ENCODE measurements at places on chromosomes 4 and X.

GRCh38 chr4:174427571-174428140 is 94.6 kb downstream of the HPGD start:
- no peak overlapping the region for H3K27ac ChIP-seq
- H3K36me3 ChIP-seq: no peaks in the 10 kb centered on the region
- no peak overlapping the region for H3K4me3 ChIP-seq
- DNase-seq: no peak

DNA sequence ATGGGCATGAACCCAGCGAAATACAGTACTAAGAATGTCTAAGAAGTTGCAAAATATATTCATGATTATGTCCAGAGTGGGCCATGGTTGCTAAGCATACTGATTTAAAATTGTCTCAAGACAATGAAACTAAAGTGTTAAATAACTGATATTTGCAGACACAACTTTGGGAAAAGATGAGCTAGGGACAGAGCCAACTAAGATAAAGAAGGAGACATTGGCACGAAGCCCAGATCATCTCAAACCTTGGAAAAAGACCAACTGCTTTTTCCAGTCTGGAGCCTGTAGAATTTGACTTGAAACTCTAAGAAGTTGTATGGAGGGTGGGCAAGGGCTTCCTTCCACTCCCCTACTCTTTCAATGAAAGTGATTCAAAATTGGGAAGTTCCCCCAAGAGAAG is 108.5 kb upstream of the GLRA2 start:
- no peak overlapping the region for H3K4me3 ChIP-seq
- no peaks in the 10 kb centered on the region for H3K36me3 ChIP-seq
- H3K4me1 ChIP-seq: no peaks in the 10 kb centered on the region
- no peak overlapping the region for H3K27ac ChIP-seq
- no peaks in the 10 kb centered on the region for H3K27me3 ChIP-seq

DNA sequence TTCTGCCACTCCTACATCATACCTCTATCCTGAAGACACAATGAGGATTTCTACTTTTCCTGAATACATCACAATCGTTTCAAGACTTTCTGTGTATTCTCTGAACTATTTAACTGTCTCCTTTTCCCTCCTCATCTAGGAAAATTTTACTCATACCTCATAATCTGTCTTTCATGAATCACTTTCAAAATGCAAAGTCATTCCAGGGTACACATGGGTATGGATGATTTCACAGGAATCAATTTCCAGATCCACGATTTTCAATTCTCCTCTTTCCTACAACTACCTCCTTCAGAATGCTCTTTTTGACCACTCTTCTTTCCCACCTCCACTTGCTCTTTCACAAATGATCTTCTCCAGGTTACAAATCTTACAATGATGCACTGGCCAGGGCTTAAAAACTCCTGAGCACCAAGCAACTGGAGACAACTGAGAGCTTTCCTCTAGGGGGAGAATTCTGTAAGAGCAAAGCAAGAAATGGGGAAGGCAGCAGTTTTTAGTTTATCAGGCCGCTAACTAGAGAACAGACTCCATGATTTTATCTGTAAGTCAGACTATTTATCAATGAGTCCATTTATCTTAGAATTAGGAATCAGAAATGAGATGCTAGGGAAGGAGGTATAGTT is 116.4 kb downstream of the PPP3CA start:
- no peaks in the 10 kb centered on the region for H3K36me3 ChIP-seq
- H3K4me1 ChIP-seq: peaks cover 44% of the 10 kb centered on the region
- no peaks in the 10 kb centered on the region for H3K27me3 ChIP-seq
- H3K4me3 ChIP-seq: no peak overlapping the region

DNA sequence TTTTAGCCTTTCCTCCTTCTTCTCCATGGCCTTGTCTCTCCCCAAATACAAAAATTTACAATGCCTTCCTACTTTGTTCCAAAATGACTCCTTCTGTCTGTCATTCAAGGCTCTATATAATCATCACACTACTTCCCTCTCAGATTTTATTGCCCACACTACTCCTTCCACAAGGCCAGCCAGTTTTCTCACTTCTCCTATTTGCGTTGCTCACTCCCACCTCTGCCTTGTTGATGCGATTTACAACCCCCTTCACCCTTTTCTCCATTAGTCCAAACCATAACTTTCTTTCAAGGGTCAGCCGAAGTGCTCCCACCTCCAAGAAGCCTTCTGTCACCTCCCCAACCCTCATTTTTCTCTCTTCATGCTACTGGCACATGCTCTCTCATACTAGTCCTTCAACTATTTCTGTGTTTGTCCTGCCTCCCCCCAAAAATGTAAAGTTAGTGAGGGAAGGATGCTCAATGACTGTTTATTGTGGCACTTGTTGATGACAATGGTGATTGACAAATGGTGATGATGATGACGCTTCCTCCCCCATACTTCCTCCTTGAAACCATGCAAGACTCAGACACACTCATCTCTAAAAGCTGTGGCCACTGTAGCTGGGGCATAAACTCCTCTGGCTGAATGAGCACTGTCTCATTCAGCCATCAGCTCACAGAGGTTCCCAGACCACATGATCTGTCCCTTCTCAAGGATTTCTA is 2.7 kb upstream of the XKRX start:
- H3K27ac ChIP-seq: no peak overlapping the region
- no peak for DNase-seq
- no peak overlapping the region for H3K4me3 ChIP-seq
- no peaks in the 10 kb centered on the region for H3K27me3 ChIP-seq

DNA sequence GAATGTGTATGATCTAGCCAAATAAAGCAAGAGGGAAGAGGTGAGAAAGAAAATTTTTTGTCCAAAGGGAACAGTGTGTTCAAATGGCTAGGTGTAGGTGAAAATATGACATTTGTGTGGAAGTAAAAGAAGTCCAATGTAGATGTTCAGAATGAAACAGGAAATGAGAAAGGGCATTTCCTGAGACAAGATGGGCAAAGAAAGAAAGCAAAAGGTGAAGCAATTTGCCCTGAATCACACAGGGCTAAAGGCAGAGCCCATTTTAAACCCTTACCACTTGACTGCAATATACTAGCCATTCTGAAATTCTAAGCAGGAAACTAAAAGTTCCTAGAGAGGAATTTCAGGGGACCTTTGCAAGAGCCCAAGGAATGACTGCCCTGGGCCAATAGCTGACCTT is 36.0 kb downstream of the CLOCK start:
- no peaks in the 10 kb centered on the region for H3K27me3 ChIP-seq
- no peaks in the 10 kb centered on the region for H3K4me1 ChIP-seq
- peaks cover 3% of the 10 kb centered on the region for H3K36me3 ChIP-seq

GRCh38 chrX:68072041-68072440 is 361.3 kb downstream of the OPHN1 start:
- no peaks in the 10 kb centered on the region for H3K36me3 ChIP-seq
- H3K27ac ChIP-seq: no peak overlapping the region
- no peaks in the 10 kb centered on the region for H3K27me3 ChIP-seq
- no peak overlapping the region for H3K4me3 ChIP-seq
- H3K4me1 ChIP-seq: peaks cover 11% of the 10 kb centered on the region
- DNase-seq: no peak

Measured in HCT116 (cell line).